Stimulated activated memory B cell treated with anti-CD40 and anti-IgM and Interleukin-4, amounts not matched to agents 10 μg/mL and 1 μg/mL and 100 μg/mL, for 72 hours (primary cell): ENCODE measurements at places on chromosomes 2 and 18.
A peak's percentile ranks its signal among the peaks of the same experiment; 100 is the strongest.

DNA sequence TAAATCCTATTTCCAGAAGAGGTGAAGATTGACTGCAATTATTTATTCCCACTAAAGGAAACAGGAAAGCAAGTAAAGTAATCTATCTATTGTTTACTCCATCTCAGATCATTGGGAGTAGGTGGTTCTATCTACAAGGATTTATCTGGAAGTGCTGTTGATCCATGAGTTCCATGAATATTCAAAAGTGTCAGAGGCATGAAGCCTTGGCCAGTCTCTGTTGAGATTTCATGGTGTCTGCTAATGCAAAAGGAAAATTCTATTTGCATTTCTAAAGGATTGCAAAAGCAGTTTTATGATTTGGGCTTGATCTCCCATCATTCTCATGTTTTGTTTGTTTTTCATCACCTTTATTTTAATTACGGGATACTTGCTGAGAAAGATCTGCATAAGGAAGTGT, 102.4 kb upstream of the ST6GAL2 start:
- no peak for ATAC-seq

DNA sequence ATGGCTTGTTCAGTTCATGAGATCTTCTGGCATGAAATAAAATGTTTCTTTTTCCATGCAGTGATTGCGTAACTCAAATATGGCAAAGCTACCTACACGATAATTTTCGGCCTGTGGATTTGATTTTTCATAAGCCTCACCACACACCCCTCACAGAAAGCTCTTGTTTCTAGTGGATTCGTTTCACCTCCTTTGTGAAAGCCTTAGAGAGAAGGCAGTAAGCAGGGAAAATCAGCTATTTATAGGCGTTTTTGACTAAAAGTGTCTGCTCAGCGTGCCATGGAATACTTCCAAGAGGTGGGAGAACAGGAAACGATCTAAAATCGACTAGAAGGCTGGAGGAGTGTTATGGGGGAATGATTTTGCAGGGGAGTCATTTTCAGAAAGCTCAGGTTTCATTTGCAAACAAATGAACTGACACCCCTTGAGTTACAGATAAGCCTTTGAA, 417.9 kb downstream of the TGIF1 start:
- no peak for ATAC-seq

DNA sequence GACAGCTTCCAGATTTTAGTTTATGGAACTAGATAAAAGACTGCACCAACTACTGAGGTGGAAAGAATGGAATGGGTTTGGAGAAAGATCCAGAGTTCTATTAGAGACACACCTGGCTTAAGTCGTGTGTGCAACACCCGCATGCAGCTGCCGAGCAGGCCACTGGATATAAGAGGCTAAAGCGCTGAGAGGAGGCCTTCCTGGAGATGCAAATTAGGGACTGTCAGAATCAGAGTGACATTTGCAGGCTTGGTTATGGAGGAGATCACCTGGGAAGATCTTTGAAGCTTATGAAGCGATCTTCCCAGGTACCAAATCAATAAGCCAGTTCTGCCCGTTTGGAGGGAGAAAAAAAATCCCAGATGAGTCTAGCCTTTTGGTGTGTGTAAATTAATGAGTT, 30.4 kb upstream of the KLHL29 start:
- no peak for ATAC-seq

DNA sequence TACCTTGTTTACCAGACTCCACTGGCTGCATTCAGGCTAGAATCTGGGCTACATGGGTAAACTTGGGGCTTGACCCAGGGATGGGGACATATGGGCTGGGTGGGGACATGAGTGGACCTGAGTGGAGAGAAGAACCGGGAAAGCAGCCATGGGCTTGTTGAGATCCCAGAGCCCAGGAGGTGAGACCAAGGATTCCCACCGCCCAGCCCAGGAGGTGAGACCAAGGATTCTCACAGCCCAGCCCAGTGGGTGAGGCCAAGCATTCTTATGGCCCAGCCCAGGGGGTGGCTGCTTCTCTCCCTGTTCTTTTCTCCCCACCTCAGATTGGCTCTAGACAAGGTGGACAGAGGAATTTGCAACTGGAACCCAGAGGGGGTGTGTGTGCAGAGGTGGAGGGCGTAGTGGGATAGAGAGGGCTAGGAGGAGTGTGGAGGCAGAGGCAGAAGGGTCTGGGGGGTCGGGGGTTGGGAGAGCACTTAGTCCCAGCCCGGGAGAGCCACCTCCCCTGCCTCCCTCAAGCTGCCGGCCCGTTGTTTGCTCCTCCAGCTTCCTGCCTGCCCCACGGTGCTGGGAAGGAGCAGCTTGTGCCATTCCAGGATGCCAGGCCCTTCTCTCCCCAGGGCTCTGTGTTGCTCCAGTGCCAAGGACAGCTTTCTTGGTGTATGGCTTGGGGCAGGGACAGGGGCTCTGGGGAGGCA, 25.6 kb downstream of the GLI2 start:
- no peak for ATAC-seq

- no peak for ATAC-seq
These were observed 33.9 kb upstream of the GALNT3 start for GRCh38 chr2:165827921-165828276.

- ATAC-seq = no peak
These were observed 4.5 kb downstream of the HES6 start for GRCh38 chr2:238235331-238235732.

GRCh38 chr2:13536941-13537340, 820.2 kb downstream of the TRIB2 start:
- no peak for ATAC-seq

DNA sequence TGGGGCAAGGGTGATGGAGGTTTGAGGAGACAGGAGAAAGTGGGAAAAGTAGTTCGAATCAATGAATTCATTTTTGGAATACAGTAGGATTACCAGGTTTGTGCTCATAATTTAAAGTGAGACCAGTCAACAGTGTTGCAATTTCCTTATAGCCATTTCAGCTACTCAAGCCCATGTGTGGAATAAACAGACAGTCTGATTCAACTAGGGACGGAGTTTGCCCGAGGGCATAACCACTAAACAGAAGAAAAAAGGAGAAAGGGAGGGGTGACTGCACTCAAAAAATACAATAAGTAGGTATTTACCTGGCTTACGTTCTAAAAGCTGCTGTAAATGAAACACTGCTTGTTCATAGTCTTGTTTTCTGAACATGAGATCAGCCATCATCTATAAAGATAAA, 55.2 kb downstream of the TTC21B start:
- no peak for ATAC-seq

DNA sequence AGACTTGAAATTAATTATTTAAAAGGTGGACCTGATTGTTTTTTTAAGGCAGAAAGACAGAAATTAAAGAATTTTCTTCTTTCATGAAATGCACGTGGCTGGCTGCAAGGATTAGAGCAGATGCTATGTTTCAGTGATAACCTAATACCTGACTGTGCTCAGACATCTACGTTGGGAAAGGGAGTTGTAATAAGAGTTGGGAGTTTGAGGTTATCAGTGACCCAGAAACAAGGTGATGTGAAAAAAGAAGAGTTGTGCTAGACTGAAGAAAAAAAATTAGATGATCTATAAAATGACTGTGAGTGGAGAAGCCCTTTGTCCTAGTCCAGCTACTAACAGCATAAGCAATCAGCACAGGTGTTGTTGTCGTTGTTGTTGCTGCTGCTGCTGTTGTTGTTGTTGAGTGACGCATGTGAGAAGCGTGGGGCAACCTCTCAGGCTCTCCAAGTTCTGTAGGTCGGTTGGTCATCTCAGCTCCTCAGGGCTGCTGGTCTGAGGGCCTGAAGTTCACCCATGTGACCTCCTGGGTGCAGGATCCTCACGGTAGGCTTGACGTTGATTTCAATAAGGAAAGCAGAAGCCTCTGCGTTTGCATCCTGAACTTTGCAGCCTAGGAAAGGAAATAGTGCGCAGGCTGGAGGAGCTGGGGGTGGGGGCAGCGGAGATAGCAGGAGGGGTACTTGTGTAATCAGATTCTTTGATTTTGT, 7.6 kb downstream of the POU3F3 start:
- no peak for ATAC-seq

DNA sequence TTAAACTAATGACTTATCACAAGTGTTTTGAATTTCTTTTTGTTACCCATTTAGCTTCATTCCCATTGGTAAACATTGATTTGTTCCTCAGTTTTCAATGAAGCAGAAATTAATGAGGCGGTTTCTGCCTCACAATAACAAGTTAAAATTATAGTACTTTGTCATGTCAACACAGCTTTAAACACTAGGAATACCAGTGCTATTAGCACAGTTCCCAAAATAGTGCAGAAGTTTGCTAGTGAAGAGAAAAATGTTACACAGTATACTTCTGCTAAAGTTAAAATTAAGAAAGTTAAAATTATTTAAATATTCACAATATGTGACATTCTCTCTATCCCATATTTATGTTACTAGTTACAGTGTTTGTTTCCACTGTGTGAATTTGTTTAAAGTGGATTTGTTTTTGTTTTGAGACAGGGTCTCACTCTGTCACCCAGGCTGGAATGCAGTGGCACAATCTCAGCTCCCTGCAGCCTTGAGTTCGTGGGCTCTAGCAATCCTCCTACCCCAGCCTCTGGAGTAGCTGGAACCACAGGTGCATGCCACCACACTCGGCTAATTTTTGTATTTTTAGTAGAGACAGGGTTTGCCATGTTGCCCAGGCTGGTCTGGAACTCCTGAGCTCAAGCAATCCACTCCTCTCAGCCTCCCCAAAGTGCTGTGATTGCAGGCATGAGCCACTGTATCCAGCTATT, 3.8 kb upstream of the CHN1 start:
- no peak for ATAC-seq

- peak; percentile 99 for ATAC-seq
These were observed 64.4 kb downstream of the INPP5D start for GRCh38 chr2:233124421-233125080.

- no peak for ATAC-seq
These were observed 607 bp upstream of the UBE2F start for GRCh38 chr2:237966250-237966564.

DNA sequence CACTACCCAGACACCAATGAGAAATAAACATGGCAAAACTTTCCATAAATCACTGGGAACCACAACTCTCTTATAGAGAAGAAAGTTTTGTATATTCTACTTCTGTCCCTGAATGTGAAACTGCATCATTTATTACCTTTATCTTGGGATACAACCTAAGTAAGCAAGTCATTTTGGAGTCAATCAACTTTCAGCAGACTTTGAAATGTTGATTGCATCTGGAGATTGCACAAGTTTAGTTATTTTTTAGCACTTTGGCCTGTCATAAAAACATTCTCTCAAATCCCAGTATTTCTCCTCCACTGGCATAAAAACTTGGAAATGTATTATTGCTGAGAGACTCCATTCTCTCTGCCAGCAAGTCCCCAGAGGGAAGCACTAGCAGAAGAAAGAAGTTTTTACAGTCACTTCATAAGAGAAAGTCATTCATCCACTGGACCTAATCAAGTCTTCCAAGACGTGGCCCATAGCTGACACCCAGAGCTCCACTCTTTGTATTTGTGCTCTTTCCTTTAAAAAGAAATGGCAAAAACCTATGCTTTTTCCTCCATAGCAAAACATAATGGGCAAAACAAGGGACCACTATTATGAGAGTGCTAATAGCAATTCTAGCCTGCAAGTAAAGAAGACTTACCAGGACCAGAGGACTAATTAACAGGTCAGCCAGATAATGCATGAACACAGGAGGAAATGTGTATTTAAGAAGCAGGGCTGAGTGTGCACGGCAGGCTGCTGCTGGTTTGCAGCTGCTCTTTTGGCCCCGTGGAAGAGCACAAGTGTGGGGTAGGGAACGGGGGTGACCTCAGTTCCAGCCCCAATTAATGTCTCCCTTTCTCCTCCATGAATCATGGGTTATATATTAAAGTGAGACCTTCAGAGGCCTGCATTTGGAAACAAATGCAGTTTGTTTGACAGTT, 171.5 kb downstream of the INO80D start:
- no peak for ATAC-seq

DNA sequence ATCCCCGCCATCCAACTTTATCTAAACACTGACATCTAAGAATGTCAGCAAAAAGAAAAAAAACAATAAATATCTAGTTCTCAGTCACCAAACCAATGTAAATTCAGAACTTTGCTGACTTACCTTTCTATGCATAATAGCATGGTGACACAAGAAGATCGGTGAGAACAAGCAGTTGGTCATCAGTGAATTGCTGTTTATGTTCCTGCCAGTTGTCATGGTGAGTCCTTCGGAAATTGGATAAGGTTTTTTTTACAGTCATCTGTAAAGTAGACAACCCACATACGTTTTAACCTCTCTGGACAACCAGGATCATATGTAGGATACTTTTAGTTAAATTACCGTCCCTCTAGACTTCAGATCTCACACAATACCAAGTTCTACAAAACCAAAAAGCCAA, 6.2 kb upstream of the GPR75 start:
- no peak for ATAC-seq

DNA sequence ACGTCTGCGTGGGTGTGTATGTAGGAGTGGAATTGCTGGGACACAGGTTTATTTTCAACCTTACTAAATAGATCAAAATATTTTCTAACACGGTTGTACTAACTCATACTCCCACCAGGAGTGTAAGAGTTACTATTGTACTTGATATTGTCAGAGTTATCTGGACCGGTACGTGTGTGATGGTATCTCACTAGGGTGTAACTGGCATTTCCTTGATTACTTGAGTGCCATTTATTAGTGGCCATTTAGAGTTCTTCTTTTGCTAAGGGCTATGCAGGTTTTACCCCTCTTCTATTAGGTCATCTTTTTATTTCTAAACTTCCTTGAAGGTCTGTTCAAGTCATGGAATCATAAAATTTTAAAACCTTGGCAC, 33.5 kb downstream of the CENPO start:
- no peak for ATAC-seq

DNA sequence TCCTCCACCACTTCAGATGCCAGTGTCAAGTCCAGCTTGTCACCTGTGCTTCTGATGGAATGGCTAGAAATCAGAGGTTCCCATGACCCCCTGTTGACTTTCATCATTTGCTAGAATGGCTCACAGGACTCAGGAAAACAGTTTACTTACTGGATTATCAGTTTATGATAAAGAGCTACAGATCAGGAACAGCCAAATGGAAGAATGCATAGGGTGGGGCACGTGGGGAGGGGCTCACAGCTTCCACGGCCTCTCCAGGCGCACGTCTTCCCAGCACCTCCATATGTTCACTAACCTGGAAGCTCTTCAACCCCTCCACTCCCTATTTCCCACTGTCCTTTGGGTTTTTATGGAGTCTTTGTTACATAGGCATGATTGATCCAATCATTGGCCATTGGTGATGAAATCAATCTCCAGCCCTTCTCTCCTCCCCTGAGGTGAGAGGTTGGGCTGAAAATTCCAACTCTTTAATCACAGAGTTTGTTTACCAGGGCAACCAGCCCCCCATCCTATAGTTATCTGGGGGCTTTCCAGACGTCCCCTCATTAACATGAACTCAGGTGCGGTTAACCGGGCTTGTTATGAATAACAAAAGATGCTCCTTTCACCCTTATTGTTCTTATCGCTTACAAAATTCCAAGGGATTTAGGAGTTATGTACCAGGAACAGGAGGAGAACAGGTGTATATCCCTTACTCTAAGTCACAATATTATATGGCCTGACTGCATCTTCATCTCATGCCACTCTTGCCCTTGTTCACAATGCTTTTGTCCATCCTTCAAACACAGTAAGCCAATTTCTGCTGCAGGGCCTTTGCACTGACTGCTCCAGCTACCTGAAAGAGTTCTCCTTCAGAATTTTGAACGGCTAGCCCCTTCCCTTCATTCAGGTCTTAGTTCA, 35.2 kb downstream of the ANXA4 start:
- no peak for ATAC-seq

- no peak for ATAC-seq
These were observed 1.8 kb downstream of the IGFBP5 start for GRCh38 chr2:216693414-216694080.
